ENCODE measurements at places on chromosomes 6 and 20.

GRCh38 chr6:113824411-113824810, 32.7 kb upstream of the MARCKS start:
- no peak for DNase-seq

DNA sequence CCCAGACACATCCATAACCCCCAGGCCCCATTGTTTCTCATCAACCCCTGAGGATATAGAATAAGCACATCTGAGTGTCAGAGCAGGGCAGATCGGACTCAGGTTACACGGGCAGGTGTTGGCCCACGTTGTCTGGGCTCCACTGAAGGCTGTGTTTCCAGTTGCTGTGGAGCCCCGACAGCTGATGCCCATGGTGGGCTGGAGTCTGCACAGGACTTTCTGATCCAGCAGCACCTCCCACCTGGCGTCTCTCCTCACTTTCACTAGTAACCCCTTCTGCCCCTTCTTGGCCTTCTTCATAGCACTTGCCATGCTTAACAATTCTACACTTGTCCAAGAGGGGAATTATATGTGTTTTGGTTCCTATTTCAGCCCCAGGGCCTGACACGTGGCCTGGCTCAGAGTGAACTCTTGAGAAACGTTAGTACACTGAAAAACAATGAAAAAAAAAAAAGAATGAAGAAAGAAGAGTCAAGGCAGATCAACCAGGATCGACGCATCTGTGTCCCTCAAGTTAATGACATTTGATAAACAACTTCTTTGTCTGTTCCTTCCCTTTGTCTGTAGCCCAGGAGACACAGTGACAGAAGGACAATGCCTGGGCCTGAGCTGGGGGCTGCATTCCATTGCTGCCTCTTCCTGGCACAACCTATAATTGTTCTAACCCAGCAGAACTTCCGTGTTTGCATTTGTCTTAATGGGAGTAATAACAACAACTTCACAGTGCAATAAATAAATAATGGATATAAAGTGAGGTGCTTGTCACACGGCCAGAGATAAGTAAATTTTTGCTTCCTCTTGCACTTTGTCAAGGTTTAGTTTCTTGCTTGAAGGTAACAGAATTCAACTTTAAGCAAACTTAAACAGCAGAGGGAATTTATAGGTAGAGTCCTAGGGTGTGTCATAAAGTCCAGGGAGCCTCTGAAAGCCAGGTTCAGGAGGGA, 224.2 kb upstream of the SSTR4 start:
- DNase-seq: no peak

- no peak for DNase-seq
Observed at GRCh38 chr6:44254191-44255104, 2.9 kb downstream of the SLC35B2 start.

DNA sequence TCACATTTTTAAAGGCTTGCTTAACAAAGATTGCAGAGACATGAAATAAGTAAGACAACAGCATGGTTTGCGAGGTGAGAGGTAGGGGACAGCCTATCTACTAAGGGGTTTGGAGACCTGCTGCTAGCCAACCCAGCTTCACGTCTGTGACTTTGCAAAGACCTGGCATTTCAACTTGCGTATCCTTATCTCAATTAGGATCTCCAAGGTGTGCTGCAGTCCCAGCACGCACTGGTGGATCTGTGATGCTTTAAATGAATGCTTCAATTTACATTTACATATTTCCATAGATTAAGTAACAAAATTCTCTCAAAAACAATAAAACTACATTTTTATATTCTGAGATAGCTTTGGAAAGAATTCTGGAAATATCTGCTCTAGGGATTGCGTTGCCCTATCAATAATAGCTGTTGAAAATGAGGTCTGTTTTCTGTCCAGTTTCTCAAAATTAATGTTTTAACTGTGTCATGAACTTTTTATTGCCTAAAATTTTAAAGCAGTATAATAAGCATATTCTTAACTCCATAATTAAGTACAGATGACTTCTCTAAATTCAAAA, 124.4 kb upstream of the EDN1 start:
- no peak for DNase-seq

DNA sequence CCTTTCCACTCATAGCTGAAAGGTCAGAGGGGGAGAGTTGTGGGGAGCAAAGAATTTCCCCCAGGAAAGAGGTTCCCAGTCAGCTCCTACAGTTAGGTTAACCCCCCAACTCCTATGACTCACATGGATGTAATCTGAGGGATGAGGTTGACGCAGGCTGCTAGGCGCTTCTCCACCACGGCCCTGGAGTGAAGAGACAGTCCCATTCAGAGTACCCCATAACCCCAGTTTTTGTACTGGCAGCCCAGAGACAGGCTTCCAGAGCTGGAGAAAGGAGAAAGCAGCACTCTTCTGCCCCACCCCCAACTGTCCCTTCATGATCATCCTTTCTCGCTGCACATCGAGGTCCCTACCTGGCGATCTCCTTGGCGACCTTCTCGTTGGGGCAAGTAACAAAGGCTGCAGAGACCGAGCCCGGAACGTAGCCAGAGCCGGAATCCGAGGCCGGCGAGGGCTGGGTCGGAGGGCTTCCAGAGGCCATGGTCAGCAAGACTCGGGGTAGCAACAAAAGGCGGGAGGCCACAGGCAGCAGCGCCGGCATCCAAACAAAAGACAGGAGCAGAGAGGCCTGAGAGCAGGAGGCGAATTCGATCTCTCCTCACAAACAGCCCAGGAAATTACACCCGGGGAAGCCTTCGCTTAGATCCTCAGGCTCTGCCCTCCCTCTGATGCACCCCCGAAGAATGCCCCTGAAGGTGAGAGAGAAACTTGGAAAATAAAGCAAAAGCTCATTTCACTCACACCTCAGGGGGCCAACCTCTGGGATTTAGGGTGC, 592 bp downstream of the CUTA start:
- peak; percentile 74 for DNase-seq

DNA sequence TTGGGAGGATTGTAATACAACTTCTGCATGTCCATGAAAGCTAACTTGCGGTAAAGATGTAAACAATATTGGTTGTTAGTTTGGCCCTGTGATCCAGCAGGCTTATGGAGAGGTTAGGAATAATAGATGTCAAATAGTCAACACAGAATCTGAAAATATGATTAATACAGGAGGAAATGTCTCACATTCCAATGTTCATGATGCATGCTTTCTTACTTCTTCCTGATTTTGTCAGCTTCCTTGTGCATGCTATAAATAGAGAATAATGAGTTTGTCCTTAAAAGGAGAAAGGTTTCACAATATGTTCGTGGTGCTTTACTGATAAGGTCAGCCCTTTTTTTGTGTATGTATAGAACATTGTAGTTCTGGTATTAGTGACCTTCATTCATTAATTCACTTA, 136.7 kb downstream of the MMUT start:
- DNase-seq: peak; percentile 88

- DNase-seq: no peak
Observed at GRCh38 chr20:62353289-62354030, 13.7 kb downstream of the LAMA5 start.

GRCh38 chr6:127376685-127377084, 33.3 kb upstream of the ECHDC1 start:
- no peak for DNase-seq

- no peak for DNase-seq
Observed at GRCh38 chr6:54516321-54516720, 208.1 kb downstream of the TINAG start.

GRCh38 chr6:52098721-52099120, 11.3 kb upstream of the PKHD1 start:
- DNase-seq: no peak

DNA sequence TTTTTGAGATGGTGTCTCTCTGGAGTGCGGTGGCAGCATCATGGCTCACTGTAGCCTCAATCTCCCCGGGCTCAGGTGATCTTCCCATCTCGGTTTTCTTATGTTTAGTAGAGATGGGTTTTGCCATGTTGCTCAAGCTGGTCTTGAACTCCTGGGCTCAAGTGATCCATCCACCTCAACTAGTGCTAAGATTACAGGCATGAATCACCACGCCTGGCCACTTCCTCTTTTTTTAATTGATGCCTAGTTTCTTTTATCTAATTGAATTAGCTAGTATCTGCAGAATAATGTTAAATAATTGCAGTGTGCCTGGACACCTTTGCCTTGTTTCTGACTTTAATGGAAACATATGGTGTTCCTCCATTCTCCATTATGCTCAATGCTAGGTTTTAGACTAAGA, 38.4 kb upstream of the SLC22A16 start:
- DNase-seq: no peak

DNA sequence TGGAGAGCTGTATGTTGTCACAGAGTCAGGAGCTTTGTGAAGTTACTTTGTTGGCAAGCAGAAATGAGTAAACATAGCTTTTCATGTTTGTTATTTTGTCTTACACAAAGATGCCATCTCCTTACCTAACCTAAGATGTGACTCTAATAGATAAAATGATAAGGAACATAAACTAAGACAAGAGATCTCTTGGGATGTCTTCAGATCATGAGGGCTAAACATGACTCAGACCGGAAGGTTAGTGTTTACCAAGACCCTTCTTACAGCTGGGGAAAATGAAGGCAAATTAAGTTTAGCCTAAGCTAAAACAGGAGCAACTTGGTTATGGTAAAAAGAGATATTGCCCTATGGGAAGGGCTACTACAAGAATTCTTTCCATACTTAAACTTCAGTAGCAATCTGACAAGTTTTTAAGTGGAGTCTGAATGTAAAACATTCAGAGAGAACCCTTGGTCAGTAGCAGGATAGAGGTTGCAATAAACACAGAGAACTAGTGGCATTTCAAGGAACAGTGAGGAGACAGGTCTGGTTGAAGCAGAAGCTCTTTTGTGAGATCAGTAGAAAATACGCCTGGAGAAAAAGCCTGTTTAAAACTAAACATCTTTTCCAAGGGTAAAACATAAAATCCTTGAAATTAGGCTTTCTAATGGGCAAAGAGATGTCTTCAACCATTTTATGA, 29.9 kb downstream of the SGK1 start:
- peak; percentile 43 for DNase-seq

- peak; percentile 64 for DNase-seq
Observed at GRCh38 chr20:17889226-17889625, 79.4 kb downstream of the SNX5 start.

DNA sequence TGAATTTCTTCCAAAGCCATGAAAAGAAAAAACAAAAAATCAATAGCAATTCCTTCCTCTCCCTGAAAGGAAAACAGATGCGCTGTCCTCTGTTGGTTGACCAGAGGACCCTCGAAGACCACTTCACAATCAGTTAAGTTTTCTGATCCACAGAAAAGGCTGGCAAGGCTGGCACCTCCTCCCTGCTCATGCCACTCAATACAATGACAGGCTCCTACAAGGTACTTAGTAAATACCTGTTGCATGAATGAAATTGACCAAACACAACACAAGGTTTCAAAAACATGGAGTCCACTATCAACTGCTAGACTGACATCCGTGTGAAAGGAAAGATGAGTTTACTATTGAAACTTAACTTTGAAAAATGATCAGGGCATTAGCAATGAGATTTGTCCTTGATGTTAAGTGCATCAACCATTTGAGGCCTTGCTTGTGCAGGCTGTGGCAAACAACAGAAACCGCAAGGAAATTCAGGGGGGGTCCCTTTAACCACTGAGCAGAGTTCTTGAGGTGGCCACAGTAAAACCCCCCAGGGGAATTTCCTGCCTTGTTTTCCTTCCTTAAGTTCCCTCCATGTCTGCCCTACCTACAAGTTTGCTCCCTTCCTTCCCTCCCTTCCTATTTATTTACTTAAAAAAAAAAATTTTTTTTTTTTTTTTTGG, 27.9 kb upstream of the RTF2 start:
- no peak for DNase-seq

DNA sequence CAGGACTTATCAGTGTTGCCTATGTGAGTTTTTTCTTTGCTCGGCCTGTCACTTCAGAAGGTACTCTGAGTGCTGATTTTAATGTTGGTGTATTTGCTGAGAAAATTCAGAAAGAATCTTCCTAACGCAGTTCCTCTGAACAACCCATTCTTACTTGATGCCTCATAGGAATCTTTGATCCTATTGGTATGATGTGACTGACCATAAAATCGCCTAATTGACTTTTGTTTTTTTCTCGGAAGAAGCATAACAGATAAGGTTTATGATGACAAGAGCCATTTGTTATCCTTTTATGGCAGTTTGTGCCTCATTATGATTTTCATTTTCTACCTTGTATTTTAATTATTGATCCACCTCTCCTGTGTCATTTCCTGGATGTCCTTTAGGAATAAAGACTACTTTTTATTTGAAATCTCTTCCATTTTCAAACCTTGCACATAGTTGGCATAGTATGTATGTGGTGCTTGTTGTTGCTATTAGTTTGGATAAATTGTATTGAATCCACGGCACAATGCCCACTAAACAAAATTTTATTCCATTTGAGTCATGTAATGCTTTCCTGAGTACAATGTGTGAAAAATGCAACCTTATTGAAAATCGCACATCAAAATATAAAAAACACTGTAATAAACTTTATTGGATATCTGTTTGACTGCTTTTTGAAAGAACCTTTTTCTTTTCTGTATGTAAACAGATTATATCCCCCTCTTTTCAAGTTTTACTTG, 37.3 kb downstream of the LRRC1 start:
- no peak for DNase-seq

DNA sequence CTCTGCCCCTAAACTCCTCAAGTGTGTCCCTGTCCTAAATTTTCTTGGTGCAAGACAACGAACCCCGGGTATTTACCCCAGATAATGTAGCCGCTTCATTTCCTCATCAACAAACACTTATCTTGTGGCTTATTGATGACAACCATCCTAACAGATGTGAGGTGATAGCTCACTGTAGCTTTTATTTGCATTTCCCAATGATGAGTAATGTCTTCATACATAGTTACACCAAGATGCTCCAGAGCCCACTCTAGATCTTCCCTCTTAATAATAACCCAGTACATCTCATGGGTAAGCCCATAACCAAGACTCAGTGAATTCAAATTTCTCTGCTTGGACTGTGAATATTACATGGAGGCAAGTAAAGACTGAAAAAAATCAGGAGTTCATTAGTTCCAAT, 48.2 kb upstream of the BEND6 start:
- DNase-seq: no peak

GRCh38 chr6:158154816-158155215, 13.2 kb downstream of the SERAC1 start:
- no peak for DNase-seq

DNA sequence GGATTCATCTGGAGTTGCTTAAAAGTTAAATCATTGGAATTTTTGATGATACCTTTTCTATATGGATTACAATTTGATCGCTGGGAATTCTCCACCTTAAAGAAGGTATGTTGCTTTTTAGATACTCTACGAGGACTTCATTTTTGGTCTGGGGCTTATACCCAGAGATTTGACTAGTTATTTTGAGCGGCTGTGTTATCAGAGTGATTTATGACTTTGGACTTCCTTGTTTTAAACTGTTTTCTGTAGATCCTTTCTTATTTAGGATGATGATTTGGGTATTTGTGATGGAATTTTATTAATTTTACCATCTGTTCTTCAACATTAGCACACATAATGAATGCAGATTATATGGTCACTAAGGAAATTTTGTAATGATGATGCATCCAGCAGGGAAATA, 75.2 kb downstream of the SOX4 start:
- DNase-seq: no peak

GRCh38 chr20:19937651-19938420, 79.3 kb upstream of the NAA20 start:
- DNase-seq: no peak

DNA sequence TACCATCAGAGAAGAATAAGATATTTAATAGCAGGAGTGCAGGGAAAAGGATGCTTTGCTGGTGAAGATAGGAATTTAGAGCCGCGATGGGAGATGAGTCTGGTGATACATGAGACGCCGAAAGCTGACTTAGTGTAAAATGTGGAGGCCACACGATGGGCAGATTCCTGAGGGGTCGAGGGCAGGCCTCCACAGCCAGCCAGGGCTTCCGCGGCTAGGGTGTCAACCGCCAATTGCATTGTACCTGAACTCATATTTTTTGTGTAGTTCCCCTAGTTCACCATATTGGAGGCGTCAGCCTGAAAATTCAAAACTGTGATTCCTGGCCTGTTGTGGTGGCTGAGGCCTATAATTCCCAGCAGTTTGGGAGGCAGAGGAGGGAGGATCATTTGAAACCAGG, 8.5 kb downstream of the ETV7 start:
- DNase-seq: no peak

Measured in cardiac fibroblast (primary cell).